Activated CD8-positive, alpha-beta T cell treated with anti-CD3 and anti-CD28 coated beads for 36 hours (primary cell): ENCODE measurements at places on chromosomes 2 and 18.
A peak's percentile ranks its signal among the peaks of the same experiment; 100 is the strongest.

DNA sequence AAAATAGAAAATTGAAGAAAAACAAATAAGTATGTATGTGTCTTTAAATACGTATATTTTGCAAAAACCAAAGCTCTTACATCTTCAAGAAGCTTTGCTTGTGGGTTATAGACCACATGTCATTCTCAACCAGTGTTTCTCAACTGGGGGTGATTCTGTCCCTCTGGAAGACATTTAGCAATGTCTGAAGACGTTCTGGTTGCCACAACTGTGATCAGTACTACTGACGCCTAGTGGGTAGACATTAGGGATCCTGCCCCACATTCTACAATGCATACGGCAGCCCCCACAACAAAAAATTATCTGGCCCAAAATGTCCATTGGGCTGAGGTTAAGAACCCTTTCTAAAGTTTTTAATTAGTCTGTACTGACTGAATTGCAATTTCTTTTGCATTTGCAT lies 48.4 kb downstream of the UNC50 start:
- DNase-seq, result peak; percentile 49

GRCh38 chr18:55275039-55275901 lies 312.7 kb downstream of the TCF4 start:
- DNase-seq, result no peak

- no peak for DNase-seq
Observed at GRCh38 chr2:67516899-67517530, 119.9 kb downstream of the ETAA1 start.

DNA sequence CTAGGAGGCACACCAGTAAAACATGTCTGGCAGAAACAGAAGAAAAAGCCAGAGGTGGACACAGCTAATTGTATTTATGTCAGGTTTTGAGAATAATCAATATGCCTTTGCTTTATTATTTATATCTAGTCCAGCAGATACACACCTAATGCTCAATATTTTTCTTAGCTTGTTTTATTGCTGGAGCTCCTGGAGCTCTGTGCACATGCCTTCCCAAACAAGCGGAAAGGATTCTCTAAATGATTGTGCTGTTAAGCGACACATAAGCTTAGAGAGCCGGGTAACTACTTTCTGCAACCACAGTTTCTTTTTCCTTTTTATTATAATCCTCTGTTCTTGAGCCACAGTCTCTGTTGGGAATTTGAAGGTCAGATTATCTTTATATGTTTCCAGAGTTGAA lies 177.3 kb upstream of the ST6GAL2 start:
- DNase-seq, result no peak

DNA sequence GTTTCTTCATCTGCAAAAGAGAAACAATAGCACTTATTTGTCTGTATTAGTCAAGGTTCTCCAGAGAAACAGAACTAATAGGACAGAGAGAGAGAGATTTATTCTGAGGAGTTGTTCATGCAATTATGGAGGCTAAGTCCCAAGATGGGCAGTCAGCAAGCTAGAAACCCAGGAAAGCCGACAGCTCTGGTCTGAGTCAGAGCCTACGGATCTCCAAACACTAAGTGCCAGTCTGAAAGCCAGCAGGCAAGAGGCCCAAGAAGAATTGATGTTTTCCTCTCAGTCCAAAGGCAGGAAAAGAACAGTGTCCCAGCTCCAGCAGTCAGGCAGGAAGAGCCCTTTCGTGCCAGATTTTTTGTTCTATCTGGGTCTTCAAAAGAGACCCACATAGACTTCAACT lies 36.5 kb upstream of the SLC66A3 start:
- no peak for DNase-seq

GRCh38 chr2:66555501-66556324 lies 120.8 kb downstream of the MEIS1 start:
- DNase-seq, result no peak

DNA sequence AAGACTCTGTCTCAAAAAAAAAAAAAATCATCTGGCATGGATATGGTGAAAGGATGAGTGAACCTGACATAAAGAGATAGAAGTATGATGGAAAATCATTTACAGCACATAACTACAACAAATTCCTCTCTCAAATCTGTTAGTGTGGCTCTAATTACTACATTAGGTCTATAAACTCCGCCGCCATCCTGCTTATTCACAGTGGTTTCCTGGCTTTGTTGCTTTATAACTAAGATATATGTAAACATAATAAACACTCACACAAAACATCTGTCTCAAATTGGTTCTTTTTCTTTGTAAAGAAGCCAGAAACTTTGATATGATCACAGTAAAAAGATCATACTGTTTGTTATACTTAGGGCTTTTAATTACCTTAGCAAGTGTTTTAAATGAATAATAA lies 412.6 kb upstream of the FAM98A start:
- DNase-seq, result no peak

- DNase-seq, result no peak
Observed at GRCh38 chr2:74488643-74489481, 6.0 kb downstream of the TTC31 start.

DNA sequence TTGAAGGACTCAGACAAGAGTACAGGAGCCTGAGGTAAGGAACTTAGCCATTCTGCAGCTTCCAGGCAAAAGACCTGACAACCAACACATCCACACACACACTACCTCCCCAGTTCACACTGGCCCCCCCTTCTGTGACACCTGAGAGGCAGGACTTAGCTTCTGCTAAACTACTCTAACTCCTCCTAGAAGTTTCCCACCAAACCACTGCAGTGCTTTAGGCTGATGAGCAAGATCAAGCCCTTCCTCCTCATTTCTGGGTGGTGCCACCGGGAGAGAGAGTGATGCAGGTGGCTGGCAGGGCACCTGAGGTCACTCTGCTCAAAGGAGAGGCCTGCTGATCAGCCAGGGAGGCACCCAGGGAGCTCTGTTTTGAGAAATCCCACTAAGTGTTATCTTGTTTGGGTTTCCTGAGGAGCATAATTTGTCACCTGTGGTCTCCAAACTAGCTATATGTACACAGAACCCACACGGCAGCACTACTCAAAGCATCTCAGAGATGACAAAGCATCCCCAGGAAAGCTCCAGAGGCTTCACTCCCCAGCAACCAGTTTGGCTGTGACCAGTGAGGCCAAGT lies 188.4 kb downstream of the MYO5B start:
- DNase-seq, result no peak

GRCh38 chr2:183232161-183232865 lies 108.1 kb downstream of the NUP35 start:
- no peak for DNase-seq

- peak; percentile 17 for DNase-seq
Observed at GRCh38 chr2:119223521-119224390, at the start of gene STEAP3. Gene STEAP3, plus strand, starts transcription at chr2:119223834. Its CDS starts 7,179 bp downstream, at chr2:119231013.

DNA sequence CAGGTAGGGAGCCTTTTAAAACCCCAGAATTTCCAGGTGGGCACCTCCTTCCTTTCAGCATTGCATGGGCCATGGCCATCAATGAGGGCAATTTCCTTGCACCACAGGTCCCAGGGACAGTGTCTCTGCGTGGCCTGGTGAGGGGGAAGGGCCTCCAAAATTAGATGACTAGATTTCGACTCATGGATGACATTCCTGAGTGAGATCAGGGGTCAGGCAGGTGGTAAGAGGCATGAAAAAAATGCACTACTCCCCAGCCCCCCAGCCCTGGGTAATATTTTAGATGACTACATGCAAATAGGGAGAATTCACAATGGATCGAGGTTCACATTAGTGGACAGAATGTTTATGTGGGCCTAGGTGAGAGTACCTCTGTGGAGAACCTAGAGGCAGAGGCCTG lies 19.0 kb upstream of the IGFBP5 start:
- DNase-seq, result no peak

DNA sequence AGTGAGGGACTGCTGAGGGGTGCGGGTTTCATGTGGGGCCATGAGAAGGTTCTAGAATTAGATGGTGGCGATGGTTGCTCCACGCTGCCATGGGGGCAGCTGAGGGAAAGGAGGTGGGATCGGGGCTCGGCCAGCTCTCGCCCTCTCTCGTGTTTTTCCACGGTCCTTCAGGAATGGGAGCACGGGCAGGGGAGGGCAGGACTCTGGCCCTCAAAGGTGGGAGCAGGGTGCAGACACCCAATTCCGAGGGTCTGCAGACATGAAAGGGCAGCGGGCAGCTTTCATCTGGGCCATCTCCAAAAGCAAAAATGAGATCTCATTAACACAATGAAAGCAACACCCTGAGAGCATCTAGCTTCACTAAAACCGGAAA lies 53.4 kb upstream of the SALL3 start:
- no peak for DNase-seq

DNA sequence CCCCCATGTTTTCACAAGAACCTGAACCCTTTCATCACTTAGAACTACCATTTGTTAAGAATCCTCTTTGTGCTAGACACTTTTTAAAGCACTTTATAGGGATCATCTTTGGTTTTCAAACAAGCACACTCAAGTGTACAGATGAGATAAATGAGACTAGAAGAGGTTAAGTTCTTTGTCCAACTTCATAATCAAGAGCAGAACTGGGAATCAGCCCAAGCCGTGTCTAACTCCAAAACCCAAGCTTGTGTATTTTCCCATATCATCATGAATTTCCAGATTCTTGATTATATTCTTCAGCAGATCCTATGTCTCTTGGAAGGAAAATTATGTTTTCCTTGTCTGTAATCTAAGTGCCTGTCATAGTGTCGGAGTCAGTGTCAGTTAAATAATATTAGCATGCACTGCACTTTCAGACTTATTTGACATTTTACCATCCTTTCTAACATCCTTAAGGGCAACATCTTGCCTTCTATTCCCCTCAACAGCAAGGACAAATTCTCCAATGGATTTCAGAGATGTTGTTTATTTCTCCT lies 123.0 kb upstream of the SETBP1 start:
- no peak for DNase-seq

- no peak for DNase-seq
Observed at GRCh38 chr2:117058366-117058765, 756.1 kb upstream of the DDX18 start.
